ENCODE measurements at places on chromosomes 2 and 18.

DNA sequence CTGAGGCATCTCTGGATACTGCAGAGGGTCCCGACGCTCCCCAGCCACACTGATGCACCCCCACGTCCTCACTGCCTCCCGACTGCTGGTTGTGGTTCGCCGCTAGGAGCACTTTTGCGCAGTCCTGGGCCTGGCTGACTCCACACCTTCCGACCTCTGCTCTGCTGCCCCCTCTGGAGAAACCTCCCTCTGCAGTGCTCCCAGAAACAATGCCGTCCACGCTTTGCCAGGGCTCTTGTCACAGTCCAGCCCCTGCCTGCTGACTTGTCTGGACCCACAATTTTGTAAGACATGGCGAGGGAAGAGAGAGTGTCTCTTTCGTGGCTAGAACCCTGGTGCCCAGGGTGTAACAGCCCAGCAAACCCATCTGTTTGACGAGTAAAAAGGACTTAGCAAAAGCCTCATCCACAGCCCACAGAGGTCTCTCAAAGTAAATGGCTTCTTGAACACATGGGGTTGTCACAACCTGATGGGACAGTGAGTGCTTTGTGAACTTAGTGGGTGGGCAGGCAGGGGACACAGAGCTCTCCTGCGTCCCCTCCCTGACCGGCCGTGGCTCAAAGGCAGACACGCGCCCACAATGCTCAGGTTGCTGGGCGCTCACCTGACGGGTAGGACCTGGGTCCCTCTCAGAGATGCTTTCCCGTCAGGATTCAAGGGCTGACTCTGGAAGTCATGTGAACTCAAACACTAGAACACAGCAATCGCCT lies 4.0 kb downstream of the COPS9 start:
- DNase-seq, result peak; percentile 4

- DNase-seq, result no peak
Measured at GRCh38 chr2:71380665-71381064, 49.1 kb downstream of the ZNF638 start.

- DNase-seq, result no peak
Measured at GRCh38 chr2:20520128-20520527, 73.3 kb downstream of the RHOB start.

DNA sequence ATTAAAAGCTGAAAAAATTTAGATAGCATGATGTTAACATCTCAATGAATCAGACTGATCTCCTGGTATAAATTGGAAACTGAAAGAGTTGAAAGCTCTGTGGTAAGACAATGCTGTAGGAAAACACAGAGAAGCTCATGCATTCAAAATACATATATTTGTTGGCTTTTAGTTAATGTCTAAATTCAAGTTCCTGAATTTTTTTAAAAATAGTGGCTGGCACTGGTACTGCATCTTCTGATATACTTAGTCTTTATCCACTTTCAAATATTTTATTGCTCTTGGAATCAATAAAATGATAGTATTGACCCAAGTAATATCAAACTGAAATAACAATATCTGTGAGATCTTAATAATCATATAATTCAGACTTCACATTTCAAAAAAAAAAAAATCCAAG lies 151.4 kb upstream of the FIGN start:
- no peak for DNase-seq

DNA sequence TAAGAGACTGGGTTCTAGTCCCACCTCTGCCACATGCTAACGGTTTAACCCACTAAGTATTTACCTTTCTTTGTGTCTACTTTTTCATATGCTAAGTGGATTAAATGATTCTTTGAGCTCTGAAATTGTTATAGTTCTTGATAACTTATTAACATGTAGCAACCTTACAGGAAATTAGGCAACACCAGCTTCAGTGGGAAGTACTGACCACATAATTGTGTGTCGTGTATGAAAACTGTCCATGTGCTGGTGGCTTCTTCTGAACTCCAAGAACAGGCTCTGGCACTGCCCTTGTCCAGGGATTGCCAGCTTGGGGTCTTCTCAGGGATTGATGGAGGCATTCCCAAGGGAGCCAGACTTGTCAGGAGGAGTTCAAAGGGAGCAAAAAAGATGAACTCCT lies 427.7 kb downstream of the TGIF1 start:
- DNase-seq, result no peak

DNA sequence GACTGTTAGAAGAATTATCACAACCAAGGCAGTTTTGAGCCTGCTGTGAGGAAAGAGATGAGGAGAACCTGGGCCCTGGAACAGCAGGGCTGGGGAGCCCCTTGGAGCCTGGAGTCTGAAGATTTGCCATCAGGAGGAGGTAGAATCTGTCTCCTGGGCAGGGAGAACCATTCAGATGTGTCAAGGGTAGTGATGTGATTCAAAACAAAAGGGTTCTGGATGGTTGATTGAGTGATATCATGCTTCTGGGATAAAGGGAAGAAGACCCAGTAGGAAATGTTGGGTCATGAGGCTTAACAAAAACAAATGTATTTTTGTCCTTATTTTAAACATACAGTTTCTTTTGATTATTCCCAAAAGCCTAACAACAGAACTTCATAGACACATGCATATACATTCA lies 28.6 kb downstream of the RNF144A start:
- no peak for DNase-seq

- no peak for DNase-seq
Measured at GRCh38 chr18:55694291-55694690, 106.3 kb upstream of the TCF4 start.

DNA sequence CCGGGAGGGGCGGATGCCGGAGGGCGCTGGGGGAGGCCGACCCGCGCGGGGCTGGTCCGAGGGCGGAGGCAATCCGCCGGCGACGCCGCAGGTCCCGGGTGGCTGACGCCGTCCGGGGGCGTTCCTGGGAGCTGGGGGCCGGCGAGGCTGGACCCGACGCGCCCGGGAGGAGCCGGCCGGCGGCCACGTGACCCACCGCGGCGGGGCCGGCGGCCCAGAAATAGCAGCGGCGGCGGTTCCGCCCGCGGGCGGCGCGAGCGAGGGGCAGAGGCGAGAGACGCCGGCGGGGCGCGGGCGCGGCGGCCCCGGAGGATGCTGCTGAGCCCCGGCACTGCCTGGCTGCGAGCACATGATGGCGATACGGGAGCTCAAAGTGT lies at the start of gene RAB31:
Gene RAB31 (plus strand): TSS at position 245 of the 377 bp plus-strand sequence. CDS start 105 bp downstream, at position 350.
- DNase-seq, result no peak

GRCh38 chr2:192500550-192501200 lies 305.9 kb upstream of the TMEFF2 start:
- peak; percentile 29 for DNase-seq

- no peak for DNase-seq
Measured at GRCh38 chr2:241514986-241515737, 6.8 kb upstream of the STK25 start.

- DNase-seq, result no peak
Measured at GRCh38 chr2:18558458-18558857, 2.0 kb downstream of the RDH14 start.

DNA sequence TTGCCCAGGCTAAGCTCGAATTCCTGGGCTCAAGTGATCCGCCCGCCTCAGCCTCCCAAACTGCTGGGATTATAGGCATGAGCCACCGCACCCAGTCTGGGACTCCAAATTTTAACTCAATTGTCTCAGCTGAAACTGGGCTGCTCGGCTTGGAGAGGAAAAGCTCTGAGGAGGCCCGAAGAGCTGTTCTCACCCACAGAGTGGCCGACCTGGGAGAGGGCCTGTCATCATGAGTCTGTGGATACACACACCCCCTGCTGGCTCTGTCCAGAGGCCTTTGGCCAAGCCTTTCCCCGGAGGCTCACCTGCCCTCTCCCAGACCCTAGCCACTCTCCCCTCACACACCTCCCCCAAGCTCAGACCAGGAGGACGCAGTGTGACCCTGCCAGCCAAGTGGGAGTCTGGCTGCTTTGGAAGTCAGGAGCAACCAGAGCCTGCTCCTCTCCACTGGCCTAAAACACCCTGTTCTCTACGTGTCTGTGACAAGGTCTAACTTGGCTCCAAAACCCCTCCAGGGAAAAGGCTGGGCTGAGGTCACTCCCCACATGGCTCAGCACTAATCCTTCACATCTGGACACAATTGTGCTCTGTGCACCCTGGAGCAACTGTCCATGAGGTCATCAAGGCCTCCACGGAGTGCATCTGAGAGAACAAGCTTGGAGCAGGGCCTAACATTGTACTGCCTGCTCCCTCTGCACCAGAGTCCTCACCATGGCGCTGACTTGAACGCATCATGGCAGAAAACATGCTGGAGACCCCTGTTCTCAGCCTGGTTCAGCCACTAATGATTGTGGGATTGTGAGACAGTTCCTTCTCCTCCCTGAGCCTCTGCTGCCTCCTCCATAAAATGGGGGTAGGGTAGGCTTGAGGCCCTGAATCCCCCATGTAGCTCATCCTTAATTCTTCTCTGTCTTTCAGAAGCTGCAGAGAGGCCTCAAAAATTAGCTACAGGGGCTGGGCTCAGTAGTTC lies 49.9 kb upstream of the RAB6C start:
- no peak for DNase-seq

DNA sequence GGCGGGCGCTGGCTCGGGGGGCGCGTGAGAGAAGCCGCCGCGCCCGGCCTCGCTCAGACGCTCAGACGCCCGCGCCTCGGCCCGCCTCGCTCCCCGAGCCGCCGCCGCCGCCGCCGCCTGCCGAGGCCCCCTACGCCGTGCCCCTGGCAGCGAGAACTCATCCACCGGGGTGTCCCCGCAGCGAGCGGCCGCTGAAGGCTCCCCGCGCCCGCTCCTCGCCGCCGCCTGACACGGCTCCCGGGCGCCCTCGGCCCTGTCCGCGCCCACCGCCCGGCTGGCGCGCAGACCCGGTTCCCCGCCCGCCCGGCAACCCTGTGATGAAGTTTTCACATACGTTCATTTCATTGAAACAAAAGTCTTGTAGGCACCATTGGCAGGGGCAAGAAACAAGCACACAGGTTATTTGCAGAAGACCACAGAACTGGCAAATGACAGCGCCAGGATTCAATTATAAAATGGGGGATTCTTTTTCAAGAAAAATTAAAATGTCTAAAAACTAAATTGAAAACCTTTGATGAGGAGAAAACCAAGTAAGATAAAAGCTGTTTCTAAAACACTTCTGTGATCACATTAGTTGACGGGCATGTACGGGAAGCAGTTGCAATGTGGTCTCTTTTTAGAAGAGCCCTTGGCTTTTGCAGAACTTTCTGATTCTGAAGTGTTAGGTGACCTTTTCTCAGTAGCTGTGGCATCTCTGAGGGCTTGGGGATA lies 50.5 kb upstream of the TUBA3D start:
- no peak for DNase-seq
